GM13977 (cell line): ENCODE measurements at places on chromosomes 1 and 21.
A peak's percentile ranks its signal among the peaks of the same experiment; 100 is the strongest.

DNA sequence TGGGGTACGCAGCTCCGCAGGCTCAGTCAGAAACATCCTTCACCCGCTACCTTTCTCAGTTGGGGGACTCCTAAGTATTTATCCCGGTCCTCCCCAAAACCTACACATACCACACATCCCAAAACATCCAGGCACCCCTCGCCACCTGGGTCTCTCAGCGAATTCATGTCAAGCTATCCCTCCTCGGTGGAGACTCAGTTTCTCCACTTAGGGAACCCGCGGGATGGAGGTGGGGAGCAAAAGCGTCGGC, 1.3 kb upstream of the ZBTB7B start:
- no peak for DNase-seq

DNA sequence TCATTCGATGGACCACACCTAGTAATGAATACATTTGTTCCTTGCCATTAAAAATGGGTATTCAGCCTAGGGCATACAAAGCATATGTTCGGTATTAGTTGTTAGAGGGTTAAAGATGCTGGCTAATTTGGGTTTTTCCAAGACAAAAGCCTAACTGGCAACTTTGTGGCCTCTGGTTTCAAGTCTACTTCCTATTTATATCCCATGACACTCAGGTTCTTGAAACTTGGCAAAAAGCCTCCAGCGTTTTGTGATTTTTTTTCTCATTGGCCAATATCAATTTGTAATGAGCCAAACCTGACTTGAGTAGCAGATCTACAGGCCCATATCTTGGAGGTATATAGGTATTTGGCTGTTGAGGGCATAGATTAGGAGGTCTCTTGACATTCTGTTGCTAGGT, 75.3 kb downstream of the C1orf21 start:
- DNase-seq: no peak

DNA sequence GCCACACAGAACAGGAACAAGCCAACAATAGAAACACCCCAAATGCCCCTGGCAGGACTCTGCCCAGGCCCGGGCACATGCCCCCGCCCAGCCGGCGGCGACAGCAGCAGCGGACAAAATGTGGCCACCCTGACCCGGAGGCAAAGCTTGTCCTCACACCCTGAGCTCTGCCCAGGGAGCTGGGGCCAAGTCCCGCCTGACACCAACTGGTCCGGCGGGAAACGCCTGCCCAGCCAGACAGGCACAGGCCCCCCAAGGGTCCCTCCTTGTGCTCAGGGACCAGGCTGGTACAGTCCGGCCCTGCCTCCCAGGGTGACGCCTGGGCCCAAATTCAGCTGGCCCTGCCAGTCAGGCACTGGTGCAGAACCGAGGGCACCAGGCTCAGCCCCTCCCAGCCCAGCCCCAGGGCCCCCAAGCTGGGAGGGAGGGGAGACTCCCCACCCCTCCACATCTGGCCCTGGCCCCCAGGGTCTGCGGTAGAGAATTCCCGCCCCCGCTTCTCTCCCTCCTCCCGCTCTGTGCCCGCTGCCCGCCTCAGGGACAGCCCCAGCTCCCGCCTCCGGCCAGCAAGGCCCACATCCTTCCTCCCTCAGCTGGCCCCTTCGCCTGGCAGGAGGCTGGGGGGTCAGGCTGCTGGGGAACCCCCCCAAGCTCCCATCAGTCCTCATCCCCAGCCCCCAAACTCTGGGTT, 2.0 kb downstream of the AHDC1 start:
- peak; percentile 52 for DNase-seq

- no peak for DNase-seq
These were observed 13.1 kb upstream of the COL24A1 start for GRCh38 chr1:86169625-86170024.

DNA sequence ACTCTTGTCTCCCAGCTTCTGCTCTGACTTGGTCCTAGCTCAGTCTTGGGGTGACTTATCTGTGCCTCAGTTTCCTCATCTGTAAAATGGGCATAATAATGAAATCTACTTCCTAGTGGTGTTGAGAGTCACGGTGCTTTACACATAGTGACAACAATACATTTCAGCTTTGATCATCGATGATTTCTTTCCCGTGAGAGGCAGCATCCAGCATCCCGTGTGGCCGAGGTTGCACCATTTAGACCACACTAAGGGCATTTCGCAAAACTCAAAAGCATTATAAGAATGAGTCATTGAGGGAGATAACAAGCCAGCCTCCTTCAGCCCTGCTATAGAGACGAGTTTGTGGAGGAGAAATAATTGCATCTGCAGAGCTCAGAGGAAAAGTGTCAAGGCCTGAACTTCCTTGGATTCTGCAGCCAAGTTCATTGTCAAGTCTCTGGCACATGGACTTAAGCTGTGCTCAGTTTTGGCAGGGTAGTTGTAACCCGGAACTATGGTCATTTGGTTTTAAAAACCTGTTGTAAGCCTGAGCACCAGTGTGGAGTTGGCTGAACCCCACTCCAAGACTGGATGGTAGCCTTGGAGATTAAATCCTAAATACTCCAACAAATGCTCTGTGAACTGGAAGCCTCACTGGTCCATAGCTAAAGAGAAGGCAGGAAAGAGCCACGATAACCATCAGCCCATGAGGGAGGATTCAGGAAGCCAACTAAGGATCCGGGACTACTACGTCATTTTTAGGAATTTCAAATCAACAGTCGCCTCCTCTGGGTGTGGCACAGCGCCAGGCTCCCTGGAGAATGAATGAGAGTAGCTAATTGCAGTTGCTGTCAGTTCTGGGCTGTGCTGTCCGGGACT, 64.2 kb downstream of the TCP10L start:
- no peak for DNase-seq

DNA sequence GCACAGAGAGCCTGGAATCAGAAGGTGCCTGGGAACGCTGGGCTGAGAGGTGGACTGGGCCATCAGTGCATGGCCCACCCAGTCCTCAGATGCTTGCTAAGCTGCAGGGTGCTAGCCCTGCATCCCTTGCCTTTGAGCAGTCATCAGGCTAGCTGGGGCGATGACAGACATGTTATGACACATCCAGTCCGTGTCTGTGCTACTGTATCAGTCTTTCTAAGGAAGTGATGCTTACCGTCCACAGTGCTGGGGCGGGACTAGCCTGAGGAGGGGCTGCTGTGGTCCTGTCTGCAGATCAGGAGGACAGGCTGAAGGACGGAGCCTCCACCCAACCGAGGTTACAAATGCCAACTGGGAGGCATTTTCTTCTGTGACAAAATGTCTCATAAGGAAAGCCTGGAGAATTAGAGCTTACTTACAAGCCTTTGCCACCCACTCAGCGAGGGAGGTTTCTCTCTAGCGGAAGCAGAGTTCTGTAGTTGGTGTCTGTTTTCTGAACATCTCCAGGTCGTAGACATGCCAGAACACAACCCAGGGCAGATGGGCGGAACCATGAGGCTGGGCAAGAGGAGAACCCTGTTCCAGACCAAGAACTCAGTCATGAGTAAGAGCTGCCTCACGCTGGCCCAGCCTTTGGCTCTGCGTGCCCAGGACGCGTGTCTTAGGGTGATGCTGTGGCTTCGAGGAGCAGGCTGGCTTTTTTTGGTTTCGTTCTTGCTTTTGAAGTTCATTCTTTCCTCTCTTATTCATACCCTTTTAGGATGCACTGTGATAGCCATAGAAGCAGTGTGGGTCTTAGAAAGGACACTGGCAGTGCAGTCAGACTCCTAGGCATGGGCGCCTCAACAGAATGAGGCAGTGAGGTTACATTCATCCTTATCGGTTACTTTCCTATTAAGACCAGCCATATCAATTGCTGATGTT, 14.3 kb downstream of the SLFNL1 start:
- no peak for DNase-seq

GRCh38 chr1:154877370-154877974, 7.4 kb upstream of the KCNN3 start:
- no peak for DNase-seq

DNA sequence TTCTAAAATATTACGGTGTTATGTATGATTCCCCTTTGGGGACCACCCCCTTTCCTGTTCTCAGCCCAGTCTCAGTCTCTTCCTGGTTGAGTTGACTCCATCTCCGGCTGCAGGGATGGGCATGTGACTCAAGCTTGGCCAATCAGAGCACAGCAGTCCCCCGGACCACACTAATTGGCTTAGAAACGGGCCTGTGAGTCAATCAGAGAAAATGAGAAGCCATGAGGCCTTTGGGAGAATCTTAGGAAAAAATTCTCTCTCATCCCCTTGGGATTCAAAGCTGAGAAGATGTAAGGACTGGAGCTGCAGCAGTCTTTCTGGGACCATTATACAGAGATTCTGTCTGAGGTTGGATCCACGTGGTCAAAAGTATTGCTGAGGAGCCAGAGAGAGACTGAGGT, 10.7 kb upstream of the FHAD1 start:
- no peak for DNase-seq

DNA sequence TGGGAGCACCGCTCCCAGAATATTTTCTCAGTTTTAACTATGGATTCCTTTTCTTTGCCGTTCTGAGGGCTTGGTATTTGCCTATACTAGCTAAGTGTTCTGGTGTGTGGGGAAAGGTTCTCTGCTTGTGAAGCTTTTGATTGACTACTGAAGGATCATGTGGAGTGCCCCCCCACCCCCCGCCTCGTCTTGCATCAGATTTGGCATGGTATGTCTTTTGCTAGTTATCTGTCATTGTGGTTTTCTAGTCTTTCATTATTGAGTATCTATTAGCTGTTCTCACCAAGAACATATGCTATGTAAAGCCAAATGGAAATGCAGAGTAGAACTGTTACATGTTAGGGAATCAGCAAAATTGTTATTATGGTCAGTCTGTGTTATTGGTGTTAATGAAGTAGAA, 58.3 kb downstream of the MACF1 start:
- DNase-seq: peak; percentile 53

DNA sequence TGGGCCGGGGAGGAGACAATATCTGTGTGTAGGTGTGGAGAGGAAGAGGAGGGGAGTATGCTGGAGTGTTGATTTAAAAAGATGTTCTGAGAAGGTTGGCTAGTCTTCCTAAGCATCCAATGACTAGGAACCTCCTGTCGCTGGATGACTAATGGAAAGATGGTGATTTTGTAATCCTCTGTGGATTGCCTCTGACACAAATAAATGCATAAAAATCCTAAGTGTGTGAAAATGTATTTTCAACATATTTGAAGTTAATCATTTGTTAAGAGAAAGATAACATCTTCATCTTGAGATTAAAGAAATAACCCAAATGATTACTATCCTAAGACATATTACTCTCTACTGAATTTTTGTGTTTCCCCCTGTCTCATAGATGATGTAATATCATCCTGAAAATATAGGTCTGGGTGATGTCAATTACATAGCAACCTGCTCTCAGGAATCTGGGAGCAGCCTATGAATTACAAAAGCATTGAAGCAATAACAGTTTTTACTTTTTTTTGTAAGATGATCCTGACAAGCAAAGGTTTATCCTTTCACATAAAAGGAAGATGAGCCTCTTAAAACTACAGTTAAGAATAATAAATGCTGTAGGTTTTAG, 220.5 kb upstream of the MAP1LC3C start:
- no peak for DNase-seq

- no peak for DNase-seq
These were observed 820.7 kb downstream of the NCAM2 start for GRCh38 chr21:21818898-21819297.

GRCh38 chr1:52533713-52534112, 19.2 kb downstream of the TUT4 start:
- no peak for DNase-seq

- DNase-seq: no peak
These were observed 311.5 kb downstream of the SETD4 start for GRCh38 chr21:35748678-35749314.

GRCh38 chr1:63557365-63557987, 34.2 kb downstream of the EFCAB7 start:
- DNase-seq: peak; percentile 14

DNA sequence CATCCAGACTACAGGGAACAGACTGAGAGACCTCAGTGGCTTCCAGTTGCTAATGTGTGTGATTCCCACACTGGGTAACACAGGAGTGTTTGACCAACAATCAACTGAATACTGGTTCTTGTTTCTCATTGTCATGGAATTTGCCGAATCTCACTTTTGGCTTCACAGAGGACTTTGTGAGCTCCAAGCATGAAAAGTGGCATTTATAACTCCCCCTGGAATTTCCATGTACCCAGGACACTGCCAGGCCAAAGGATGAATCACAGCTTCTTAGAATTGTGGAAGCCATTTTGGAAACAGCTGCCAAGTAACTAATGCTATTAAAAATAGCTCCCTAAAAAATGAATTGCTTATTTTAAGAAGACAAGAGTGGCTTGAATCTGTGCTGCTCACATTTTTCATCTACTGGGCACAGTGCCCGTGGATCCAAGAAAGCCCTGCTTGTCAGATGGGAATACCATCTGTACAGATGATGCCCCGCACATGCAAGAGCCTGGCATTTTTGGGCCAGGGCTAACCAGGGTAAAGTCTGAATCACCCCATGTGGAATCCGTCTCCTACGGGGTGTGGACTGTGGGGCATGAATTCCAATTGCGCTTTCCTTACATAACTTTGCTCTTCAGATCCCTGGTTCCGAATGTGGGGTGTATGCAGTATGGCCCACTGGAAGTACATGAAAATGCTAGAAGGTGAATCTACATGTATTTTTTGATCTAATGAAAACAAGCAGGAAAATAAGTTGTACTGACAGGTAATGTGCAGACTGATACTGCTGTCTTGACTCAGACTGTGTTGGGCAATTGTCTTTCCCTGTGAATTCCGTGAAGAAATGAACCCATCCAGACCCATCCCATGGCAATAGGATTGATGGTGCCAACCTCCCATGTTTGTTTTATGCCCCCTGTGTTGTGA, 487.3 kb downstream of the SIPA1L2 start:
- no peak for DNase-seq

GRCh38 chr1:154751690-154752089, 118.4 kb downstream of the KCNN3 start:
- no peak for DNase-seq

GRCh38 chr1:203207751-203208150, 21.2 kb upstream of the CHI3L1 start:
- no peak for DNase-seq

DNA sequence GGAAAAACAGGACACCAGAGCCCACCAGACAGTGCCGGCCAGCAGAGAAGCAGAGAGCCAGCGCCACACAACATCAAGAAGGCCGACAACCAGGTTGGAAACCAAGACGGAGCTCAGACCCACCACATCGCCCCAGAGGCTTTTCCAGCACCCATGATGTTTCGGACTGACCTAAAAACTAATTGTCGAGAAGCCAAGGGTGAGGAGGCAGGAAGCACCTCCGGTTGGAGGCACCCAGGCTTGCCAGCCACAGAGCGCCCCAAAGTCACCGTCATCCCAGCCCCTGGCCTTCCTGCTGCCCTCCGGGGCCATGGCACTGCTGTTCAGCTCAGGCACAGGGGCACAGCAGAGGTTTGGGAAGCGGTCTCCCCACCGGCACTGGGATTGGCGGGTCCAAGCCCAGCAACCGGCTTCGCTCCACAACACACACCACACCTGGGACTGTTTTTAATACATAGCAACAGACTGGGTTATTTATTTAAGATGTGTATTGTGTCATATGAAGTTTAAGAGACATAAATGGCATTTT, 67.2 kb downstream of the SLC37A1 start:
- DNase-seq: no peak
